ENCODE measurements at places on chromosomes 4 and X. TPM values are rescaled to one million over a fixed set of nuclear protein-coding genes. Genes with fewer than 3 reads are reported as not detected.

Gene GAGE12J
- not detected for total RNA-seq

Gene SPANXB1
- 5.3 TPM for total RNA-seq

Gene HTRA3
- not detected for total RNA-seq

Gene NAP1L3
- total RNA-seq = 1.5 TPM

Gene CITED1
- total RNA-seq = not detected

Gene LEF1
- 4.7 TPM for total RNA-seq

Gene NDP
- total RNA-seq = 0.22 TPM

Gene SLC34A2
- not detected for total RNA-seq

Gene GLUD2
- 2.5 TPM for total RNA-seq

Gene TENM3
- total RNA-seq = 87.7 TPM

Gene ZCCHC18
- not detected for total RNA-seq

Gene TMLHE
- total RNA-seq = 21.5 TPM

Gene STATH
- total RNA-seq = not detected

Gene TGIF2LX
- total RNA-seq = 0.98 TPM

Gene EPHA5
- not detected for total RNA-seq

Gene DTHD1
- total RNA-seq = not detected

Gene MMRN1
- total RNA-seq = not detected

Gene PCDH19
- not detected for total RNA-seq

Gene MEPE
- not detected for total RNA-seq

Gene SLC16A2
- 6.6 TPM for total RNA-seq

Gene SUPT20HL1
- total RNA-seq = not detected

Gene TMEM150C
- total RNA-seq = 2.5 TPM

Gene SLC2A9
- total RNA-seq = not detected

Gene VCX3B
- not detected for total RNA-seq

Gene IBSP
- total RNA-seq = not detected

Gene PLXNB3
- total RNA-seq = 14.3 TPM

Gene SULT1E1
- total RNA-seq = not detected

Gene VGLL1
- total RNA-seq = not detected

Gene IRF2
- total RNA-seq = 22.6 TPM

Gene ZNF157
- total RNA-seq = not detected

Gene FAT4
- total RNA-seq = 3.2 TPM

Gene FGD1
- total RNA-seq = 11.2 TPM

Gene UGT2B10
- total RNA-seq = not detected

Gene GABRE
- total RNA-seq = 0.69 TPM

Gene GAB1
- 13.1 TPM for total RNA-seq

Gene FOXP3
- not detected for total RNA-seq

Gene PWWP3B
- total RNA-seq = not detected

Gene PLRG1
- 71.6 TPM for total RNA-seq

Gene GLOD5
- not detected for total RNA-seq

Gene CFAP47
- 0.26 TPM for total RNA-seq

Gene COPS4
- total RNA-seq = 94.3 TPM

Gene CENPVL1
- total RNA-seq = not detected

Data from A172 (cell line).